ENCODE measurements at places on chromosomes 2 and 18. TPM values are rescaled to one million over a fixed set of nuclear protein-coding genes. Genes with fewer than 3 reads are reported as not detected.

Gene SYT4
- total RNA-seq = not detected

Gene ZNF396
- 0.37 TPM for total RNA-seq

Gene CYTIP
- not detected for total RNA-seq

Gene ZNF804A
- under 0.01 TPM for total RNA-seq

Gene SLC39A6
- total RNA-seq = 74.5 TPM

Gene PDE11A
- not detected for total RNA-seq

Gene EVX2
- total RNA-seq = not detected
